ENCODE measurements at places on chromosomes 3 and 15.
A peak's percentile ranks its signal among the peaks of the same experiment; 100 is the strongest.

- DNase-seq, result no peak
Observed at GRCh38 chr3:126577261-126577660, 18.5 kb upstream of the C3orf22 start.

- no peak for DNase-seq
Observed at GRCh38 chr3:119219069-119219468, 21.6 kb downstream of the B4GALT4 start.

- DNase-seq, result no peak
Observed at GRCh38 chr3:98764472-98764884, 1.3 kb downstream of the ST3GAL6 start.

DNA sequence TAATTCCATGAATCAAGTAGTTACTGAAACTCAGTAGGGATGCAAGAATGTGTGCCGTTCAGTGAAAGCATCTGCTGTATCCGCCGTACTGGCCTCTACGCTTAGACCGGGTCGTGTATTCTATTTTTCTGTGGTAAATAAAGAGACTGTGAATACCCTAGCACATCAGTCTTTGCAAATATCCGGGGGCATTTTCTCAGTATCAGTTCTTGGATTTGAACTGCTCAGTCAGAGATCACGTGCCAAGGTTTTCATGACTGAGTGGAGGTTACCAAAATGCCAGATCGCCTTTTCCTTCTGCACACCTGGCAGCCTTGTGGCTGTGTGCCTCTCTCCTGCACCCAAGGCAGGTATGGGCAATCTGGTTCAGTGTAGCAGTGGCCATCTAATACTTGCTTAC is 377.0 kb downstream of the OCA2 start:
- DNase-seq, result no peak

GRCh38 chr3:195445885-195446284 is 3.1 kb upstream of the ACAP2 start:
- DNase-seq, result no peak

DNA sequence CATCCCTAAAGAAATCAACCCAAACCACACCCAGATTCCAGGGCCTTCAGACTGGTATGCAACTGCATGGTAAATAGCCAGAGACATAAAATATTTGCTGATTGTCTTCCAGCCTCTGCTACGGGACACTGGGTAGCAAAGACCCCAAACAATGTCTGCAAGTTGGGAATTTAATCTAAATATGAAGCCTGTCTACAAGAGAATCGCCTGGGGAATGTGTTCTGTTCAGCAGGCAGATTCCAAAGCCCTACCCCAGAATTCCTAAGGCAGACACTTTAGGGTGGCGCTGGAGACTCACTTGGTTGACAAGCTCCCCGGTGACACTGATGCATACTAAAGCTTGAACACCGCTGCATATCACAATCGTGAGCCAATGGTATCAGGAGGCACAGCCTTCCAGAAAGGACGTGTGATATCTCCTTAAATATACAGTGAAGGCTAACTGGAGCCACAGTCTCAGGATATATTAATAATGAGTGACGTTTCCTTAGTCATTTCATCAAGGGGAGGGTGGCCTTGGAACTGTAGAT is 684.1 kb downstream of the NTRK3 start:
- DNase-seq, result no peak

GRCh38 chr3:1131166-1131565 is 38.3 kb downstream of the CNTN6 start:
- DNase-seq, result no peak

DNA sequence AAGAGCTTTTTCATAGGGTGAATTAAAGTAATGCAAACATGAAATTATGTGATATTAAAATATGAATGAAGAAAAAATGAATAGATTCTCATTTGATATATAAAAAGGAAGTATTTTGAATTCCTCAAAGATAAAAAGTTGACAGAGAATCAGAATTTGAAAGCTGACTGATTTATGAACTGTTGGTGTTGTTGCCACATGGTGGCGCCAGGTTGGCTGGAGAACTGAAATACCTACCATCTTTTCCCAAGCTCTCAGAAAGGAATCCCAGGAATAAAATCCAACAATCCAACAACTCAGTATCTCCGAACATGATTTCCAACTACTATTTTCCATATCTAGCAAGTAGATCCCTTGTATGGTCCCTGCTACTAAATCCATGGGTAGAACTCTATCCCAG is 3.1 kb downstream of the MYRIP start:
- DNase-seq, result no peak

GRCh38 chr3:120302361-120302760 is 17.3 kb upstream of the GPR156 start:
- no peak for DNase-seq

DNA sequence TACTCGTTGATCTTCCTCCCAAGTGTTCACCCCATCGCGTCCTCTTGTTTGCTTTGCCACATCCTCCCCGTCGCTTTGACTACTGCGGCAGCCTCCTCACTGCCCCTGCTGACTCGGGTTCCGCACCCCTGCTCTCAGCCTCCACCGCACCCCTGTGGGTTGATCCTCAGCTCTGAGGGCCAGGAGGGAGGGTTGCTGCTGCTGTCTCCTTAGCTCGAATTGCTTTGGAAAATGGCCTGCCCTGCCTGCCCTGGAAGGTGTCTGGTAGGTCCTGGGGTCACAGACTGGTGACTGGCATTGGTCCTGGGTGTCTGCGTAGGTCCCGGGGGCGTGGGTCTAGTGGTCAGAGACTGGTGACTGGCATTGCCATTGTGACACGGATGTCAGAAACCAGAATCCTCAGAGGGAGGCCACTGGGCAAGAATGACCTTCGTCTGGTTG is 9.4 kb downstream of the MUC4 start:
- no peak for DNase-seq

GRCh38 chr3:16319307-16319706 is 54.3 kb downstream of the OXNAD1 start:
- peak; percentile 71 for DNase-seq

GRCh38 chr3:45154641-45155147 is 8.5 kb upstream of the CDCP1 start:
- DNase-seq, result no peak

GRCh38 chr3:37646865-37647264 is 214.8 kb upstream of the CTDSPL start:
- DNase-seq, result no peak
